Left colon (tissue), 2 donors: ENCODE measurements at places on chromosomes 12 and 14.

DNA sequence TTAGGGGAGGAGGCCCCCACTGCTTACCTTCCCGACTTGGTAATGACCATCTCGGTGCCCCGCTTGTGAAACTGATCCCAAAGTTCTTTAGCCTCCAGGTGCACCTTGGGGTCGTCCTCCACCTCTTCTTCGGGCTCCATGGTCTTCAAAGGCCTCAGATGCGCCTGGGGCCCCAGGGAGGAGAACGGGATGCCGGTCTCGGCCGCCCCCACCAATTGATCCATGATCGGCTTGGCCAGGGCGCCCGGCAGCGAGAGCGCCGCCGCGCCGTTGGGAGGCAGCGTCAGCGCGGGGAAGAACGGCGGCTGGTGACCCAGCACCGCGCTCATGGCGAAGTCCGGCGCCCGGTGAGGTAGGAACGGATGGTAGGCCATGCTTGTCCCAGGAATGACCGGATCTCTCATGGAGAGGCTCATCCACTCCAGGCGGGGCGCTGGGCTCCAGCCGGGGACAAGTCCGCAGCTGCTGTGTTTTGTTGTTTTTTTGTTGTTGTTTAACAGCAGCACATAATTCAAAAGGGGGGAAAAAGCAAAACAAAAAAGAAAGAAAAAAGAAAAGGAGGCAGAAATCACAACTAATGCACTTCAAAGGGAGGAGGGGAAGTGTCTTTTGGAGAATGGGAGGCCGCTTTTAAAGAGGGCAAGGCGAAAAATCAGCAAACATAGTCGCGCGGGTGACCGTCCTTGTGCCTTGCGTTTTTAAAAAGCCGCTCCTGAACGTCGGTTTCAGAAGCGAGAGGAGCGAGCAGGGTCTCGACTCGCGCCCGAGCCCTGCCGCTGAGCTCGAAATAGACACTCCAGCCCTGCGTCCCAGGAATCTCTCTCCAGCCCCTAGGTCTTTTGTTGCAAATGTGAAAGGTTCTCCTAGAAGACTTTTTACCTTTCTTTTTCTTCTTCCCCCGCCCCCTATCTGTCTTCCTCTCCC, 928 bp downstream of the TBX3 start:
- peak; percentile 62 for DNase-seq

- peak; percentile 52 for DNase-seq
Observed at GRCh38 chr12:94287245-94287628, 138.9 kb downstream of the PLXNC1 start.

DNA sequence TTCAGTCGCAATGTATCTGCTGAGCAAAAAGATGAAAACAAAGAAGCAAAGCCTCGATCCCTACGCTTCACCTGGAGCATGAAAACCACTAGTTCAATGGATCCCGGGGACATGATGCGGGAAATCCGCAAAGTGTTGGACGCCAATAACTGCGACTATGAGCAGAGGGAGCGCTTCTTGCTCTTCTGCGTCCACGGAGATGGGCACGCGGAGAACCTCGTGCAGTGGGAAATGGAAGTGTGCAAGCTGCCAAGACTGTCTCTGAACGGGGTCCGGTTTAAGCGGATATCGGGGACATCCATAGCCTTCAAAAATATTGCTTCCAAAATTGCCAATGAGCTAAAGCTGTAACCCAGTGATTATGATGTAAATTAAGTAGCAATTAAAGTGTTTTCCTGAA, 19.8 kb downstream of the CKB start:
- no peak for DNase-seq

DNA sequence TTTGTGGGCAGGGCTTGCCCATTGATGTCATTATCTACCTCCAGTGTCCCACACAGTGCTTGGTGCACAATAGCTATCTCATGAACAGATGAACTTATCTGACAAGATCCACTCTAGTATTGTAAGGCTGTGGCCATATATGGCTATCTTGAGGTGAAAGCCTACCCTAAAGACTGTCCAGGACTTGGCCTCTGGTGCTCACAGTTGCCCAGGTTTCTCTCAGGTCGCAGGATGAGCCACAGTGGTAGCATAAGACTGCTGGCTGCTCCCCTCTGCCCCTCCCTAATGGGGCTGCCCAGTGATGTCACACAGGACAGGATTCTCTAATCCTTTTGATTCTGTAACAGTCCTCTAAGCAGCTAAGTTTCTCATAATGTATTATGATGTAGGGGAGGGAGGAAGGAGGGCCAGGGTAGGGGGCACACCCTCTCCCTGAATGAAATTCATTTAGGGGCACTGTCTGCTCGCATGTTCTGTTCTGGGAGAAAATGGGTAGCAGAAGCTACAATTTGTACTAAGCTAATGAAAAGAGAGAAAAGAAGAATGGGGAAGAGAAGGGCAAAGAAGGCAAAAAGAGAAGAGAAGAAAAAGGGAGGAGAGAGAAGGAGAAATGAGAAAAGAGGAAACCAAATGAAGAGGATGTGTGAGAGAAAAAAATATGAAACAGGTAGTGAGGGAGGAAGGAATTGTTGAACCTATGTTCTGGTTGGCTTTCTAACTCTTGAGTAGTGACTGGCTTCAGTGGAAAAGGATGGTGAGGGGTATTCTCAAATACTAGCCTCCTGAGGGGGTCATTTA, 3.4 kb upstream of the PPM1A start:
- DNase-seq: peak; percentile 10

DNA sequence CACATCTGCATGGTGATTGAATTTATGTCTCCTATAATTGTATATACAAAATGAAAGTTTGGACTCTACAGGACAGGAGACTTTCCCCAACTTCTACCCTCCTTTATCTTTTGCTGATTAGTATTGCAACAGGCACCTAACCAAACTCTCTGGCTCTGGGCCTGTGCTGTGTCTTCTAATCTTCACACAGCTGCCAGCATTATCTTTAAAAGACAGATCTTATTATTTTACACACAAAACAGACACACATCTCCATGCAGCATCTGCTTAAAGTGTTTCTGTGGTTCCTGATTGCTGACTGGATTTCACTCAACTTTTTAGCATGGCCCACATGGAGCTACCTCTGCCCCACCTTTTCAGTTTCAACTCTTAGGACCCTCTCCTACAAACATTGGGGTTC, 154.9 kb upstream of the PELI2 start:
- no peak for DNase-seq

- peak; percentile 23 for DNase-seq
Observed at GRCh38 chr14:56181681-56182085, 63.5 kb downstream of the PELI2 start.

- DNase-seq: no peak
Observed at GRCh38 chr12:51631591-51631990, 40.6 kb downstream of the SCN8A start.

GRCh38 chr12:110627500-110628195, 13.7 kb downstream of the TCTN1 start:
- DNase-seq: no peak

- DNase-seq: no peak
Observed at GRCh38 chr14:68047906-68048305, 228.3 kb downstream of the RAD51B start.

- DNase-seq: no peak
Observed at GRCh38 chr12:116583129-116583694, 24.0 kb downstream of the MAP1LC3B2 start.

DNA sequence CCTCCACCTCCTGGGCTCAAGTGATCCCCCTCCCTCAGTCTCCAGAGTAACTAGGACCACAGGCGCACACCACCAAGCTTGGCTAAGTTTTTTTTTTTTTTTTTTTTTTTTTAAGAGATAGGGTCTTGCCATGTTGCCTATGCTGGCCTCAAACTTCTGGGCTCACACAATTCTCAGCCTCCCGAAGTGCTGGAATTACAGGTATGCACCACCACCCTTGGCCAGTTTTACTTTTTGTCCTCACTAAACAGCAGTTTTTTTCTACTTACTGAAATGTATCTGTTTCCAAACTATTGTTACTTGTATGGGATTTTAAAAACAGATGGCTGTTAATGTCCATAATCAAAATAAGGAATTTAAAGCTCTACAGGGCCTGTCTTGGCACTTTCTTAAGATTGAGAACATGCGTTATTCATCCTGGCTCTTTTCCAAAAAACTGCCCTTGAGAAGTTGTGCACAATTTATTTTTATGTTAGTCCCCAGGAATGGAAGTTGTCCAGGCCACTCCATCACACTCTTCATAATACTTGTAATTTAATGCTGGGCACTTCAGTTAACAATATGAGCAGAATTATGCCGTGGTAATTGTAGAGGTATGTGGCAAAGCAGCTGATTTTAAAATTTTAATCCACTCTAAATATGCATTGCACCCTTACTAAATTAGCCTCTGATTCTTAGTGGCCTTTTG, 51.9 kb upstream of the REP15 start:
- DNase-seq: no peak

DNA sequence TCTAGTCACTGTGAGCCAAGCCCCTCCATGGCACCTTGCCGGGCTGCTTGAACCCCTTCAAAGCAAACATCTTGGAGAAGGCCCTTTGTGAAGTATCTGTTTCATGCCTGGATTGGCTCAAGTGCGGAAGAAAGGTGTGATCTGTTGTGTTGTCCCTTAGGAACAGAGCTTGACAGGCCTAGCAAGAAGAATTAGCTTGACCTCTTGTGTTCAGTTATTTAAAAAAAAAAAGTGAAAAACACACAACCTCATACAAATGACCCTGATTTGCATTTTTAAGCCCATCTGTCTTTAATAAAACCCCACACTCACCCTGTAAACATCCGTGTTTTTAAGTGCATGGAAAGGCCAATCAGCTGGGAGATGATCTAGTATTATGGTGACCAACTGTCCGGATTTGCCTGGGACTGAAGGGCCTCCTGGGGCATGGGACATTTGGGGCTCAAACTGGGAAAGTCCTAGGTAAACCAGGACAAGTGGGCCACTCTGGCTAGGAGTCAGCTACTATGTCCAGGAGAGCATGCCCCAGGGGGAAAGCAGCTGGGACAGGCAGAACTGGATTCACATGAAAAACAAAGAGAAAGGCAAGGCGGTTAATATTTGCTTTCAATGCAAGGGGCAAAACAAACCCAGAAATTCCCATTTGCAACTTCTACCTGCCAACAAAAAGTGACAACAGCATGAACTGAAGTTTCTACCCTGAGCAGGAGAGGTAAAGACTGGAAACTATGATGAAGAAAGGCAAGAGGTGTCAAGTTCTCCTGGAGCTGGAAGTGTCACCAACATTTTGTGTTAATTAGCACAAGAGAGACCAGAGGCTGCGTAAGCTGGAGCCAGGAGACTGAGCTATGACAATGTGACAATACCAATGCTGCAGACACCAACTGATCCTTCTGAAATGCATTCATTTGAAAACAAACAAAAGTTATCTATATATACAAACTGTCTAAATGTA, 78.6 kb downstream of the CLMN start:
- DNase-seq: no peak

DNA sequence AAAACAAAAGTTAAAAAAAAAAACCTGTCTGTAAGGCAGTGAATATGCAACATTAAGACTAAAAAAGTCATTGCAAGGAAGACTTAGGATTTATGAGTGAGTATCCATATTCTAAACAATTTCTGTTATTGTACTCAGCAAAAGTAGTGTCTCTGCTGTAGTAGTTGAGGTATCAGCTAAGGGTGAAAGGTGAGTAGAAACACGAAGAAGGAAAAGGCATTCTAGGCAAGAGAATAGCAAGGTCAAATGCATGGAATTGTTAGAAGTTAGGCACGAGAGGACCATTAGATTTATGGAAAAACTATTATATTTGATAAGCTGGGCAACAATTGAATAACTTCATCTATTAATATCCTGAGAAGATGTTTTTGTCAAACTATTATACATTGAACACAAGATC, 1.8 kb downstream of the EID3 start:
- no peak for DNase-seq

- DNase-seq: no peak
Observed at GRCh38 chr12:18382236-18382885, 121.0 kb downstream of the PIK3C2G start.

GRCh38 chr14:104596451-104596918, 8.1 kb downstream of the TMEM179 start:
- DNase-seq: no peak

DNA sequence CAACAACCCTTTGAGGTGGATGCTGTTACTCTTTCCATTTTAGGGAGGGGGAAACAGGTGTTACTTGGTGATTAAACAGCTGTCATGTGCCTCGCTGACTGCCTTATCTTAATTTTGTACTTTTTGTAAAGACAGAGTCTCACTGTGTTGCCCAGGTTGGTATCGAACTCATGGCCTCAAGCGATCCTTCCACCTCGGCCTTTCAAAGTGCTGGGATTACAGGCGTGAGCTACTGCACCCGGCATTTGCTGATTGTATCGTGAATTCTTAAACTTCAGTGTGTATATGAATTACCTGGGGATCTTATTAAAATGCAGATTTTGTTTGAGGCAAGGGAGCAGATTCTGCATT, 659 bp downstream of the PSMD9 start:
- DNase-seq: no peak

DNA sequence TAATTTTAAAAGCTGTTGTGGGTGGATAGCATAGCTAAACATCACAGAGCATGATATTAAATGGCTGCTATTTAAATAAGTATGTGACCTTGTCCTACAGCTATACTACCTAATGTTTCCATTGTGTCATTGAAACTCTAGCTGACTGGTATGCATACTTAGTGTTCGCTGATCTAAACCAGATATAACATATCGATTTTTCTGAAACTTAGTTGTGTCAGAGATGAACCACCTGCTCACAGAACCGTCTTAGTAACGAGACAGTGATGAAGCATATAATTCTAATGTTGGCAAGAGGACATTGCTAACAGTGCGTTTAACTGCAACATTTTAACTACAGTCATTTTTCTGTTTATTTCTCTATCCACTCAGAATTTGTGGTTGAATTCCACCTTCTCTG, 36.1 kb upstream of the NUAK1 start:
- no peak for DNase-seq

DNA sequence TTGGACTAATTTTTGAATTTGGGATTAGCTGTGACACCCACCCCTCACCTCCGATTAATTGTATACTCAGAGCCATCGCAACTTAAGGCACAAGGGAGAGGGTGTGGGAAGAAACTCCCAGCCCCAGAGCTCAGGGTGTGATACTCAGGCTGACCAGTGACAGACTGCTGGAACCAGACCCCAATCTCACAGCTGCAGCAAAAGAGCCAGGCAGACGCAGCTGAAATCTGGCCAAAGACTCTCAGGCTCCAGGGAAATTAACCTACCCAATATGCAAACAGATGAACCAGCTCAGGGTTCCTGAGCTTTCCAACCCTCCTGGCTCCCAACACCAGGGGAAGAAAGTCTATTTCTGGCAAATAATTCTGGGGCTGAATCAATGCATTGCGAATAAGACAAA, 30.5 kb downstream of the ANAPC7 start:
- no peak for DNase-seq

GRCh38 chr14:68576031-68576430, 216.8 kb downstream of the ZFP36L1 start:
- DNase-seq: no peak

GRCh38 chr12:46473634-46474329, 101.2 kb upstream of the SLC38A2 start:
- peak; percentile 83 for DNase-seq

DNA sequence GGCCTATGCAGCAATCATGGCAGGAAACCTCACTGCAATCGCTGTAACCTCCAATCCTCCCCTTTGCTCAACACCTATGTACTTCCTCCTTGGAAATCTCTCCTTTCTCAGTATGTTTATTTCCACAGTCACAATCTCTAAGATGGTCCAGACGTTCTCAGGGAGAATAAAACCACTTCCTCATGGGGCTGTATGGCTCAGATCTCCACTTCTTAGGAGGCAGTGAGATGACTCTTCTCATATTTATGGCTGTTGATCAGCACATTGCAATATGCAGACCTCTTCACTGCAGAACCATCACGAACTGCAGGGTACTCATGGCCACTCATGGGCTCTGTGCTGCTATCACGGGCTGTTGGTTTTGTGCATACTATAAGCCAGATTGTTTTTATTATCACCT, 17.1 kb upstream of the OR4K17 start:
- DNase-seq: no peak
